ENCODE measurements at places on chromosomes 7 and 10.

DNA sequence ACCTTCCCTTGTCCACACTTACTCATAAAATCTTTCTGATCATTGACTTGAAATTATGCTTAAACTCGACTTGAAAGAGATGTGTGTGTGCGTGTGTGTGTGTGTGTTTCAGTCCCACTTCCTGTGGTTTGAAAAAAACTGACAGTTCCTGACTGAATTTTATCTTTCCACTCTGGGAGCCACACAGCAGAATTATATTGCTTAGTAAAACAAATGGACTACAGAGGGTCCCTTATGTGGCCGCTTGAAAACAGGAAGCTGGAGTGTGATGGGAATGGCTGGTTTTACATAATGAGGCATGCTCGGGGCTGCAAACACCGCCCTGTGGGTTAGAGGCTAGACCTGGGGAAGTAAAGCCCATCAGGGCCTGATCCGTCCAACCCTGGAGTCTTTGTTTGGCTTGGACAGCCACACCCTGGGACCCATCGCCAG lies 54.8 kb downstream of the LYZL1 start:
- no peak for DNase-seq

DNA sequence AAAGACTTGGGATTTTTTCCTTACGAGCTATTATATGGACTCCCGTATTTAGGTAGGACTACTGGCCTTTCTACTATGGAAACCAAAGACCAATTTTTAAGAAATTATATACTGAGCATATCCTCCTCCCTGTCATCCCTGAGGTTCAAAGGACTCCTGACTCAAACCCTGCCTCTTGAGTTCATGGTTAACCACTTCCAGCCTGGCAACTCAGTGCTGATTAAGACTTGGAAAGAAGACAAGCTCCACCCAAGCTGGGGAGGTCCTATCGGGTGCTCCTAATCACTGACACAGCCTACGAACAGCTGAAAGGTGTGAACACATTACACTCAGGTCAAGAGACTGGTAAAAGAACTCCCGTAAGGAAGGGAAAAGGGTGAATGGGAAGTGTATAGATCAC lies 66.8 kb downstream of the LYZL2 start:
- DNase-seq = no peak

DNA sequence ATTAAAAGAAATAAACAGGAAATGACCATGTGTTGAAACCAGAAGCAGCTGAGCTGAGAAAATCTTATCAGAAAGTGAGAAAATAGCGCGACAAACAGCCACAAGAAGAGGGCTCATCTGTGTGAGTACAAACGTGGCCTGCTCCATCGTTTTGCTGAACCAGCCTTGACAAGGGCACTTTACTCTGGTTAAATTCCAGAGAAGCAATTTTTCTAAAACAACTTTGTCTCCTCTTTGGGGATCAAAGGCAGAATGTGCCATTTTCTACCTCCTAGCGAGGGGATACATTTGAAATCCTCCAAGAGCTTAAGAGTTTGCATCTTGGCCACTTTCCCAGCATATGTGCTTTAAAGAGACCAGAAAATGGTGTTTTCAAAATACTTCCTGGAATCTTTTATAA lies 51.3 kb upstream of the VIPR2 start:
- DNase-seq = no peak

- no peak for DNase-seq
Observed at GRCh38 chr7:68823996-68824780, 774.1 kb upstream of the AUTS2 start.

- DNase-seq = no peak
Observed at GRCh38 chr10:129742742-129743550, 221.1 kb downstream of the EBF3 start.

- DNase-seq = no peak
Observed at GRCh38 chr7:5614600-5614999, 166.9 kb downstream of the RNF216 start.

GRCh38 chr7:117163101-117163500 lies 159.8 kb downstream of the WNT2 start:
- no peak for DNase-seq

DNA sequence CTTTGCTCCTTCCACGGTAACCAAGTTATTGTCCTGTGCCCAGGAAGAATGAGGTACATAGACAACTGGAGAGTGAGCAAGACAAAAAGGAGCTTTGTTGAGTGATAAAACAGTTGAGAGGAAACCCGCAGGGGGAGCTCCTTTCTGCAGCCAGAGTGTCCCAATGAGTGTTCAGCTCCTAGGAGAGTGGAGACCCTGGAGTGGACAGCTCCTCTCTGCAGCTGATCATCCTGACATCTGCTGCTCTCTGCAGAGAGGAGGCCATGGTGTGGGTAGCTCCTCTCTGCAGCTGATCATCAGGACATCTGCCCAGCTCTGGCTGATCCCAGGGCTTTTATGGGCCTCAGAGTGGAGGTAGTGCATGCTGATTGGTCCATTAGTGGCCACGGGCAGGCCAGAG lies 53.4 kb upstream of the PCDH15 start:
- no peak for DNase-seq

DNA sequence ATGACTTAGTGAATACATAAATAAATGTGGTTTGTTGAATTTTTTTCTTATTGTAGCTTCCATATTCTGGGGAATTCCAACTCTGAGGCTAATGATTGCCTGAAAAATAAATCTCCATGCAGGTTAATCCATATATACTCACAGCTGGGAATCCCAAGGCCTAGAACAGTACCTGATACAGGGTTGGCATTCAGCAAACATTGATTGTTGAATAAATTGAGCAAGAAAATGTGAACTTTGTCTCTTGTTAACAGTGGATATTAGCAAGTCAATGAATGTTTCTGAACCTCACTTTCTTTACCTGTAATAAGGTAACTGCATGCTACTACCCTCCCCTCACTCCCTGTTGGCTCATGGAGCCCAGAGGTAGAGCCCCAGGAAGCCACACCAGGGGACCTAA lies 253.6 kb upstream of the AOAH start:
- no peak for DNase-seq

- no peak for DNase-seq
Observed at GRCh38 chr10:33304423-33305225, 29.8 kb downstream of the NRP1 start.

DNA sequence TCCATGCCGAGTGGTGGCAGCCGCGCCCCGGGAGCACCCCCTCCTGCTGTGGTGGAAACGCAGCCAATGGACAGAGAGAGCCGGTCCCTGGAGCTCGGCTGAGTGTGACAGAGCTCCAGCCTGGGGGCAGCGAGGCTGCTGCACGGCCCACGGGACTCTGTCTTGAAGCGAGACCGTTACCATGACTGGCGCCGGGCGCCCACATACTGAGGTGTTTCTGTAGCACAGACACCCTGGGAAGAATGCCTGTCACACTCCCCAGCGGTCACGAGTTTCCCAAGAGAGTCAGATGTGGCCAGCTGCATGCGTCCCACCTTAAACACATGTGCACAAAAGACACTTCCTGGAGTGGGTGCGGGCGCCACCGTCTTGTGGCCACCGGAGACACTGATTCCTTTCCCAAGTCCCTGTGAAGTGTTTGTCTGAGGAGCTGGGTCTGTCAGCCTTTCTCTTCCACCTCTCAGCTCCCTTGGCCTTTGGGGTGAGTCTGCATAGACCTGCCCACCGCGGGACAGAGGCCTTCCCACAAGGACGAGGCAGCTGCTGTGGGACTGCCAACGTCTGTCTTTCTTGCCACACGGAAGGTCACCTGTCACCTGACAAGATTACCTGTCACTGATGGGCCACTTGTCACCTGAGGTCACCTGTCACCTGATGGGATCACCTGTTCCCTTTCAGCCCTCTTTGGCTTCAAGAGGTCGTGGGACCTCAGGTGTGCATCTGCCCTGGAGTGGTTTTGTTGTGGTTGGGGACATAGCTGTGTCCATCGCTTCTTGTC lies 94.6 kb downstream of the DNAJB6 start:
- DNase-seq = no peak

GRCh38 chr7:50379082-50379481 lies 71.1 kb downstream of the FIGNL1 start:
- no peak for DNase-seq

GRCh38 chr10:99917963-99918825 lies 91.6 kb downstream of the DNMBP start:
- DNase-seq = no peak

GRCh38 chr10:91198781-91199180 lies 21.7 kb upstream of the PCGF5 start:
- no peak for DNase-seq

GRCh38 chr7:37947138-37947940 lies 26.9 kb downstream of the EPDR1 start:
- DNase-seq = no peak

GRCh38 chr7:11923376-11923930 lies 91.5 kb upstream of the THSD7A start:
- no peak for DNase-seq

- DNase-seq = no peak
Observed at GRCh38 chr7:134900166-134900982, 85.9 kb upstream of the AGBL3 start.

GRCh38 chr7:54860003-54860775 lies 101.2 kb upstream of the SEC61G start:
- no peak for DNase-seq

- no peak for DNase-seq
Observed at GRCh38 chr7:151937286-151937685, 19.0 kb upstream of the GALNTL5 start.

DNA sequence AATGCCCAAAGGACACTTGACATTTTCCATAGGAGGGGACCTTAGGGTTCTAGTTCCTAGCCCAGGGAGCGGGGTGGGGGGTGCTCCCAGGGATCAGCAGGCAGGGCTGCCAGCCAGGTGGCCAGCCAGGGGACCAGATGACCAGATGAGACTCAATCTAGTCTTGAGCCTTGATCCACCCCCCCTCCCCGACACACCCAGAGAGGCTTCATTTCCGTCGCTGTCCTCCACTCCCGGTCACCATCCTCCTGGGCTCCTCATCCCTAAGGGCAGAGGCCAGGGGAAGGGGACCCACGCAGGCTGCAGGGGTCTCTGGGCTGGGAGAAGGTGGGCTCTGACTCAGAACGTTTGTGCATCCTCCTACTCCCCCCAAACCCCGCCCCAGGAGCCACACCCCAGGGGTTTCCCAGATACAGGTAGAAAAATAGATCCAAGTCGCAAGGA lies 1.0 kb downstream of the STX1A start:
- DNase-seq = no peak

DNA sequence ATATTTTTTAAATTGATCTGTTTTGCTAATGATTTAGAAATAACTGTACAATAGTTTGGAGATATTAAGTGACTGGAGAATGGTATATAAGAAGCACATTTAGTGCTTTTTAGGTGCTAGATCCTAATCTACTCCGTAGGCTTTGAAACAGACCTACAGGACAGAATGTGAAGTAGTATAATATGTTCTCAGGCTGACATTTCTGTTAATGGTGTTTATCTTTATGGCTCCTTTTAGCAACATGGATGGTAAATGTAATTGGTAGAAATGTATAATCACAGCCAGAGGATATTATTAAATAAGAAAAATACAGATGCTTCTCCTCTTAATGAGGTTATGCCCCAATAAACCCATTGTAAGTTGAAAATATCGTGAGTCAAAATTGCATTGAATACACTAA lies 30.6 kb upstream of the CCDC7 start:
- DNase-seq = no peak

- DNase-seq = peak; percentile 87
Observed at GRCh38 chr7:28408960-28409715, 3.2 kb upstream of the CREB5 start.

- no peak for DNase-seq
Observed at GRCh38 chr10:116733566-116733965, 8.8 kb downstream of the HSPA12A start.

- DNase-seq = no peak
Observed at GRCh38 chr7:46449743-46450142, 528.7 kb upstream of the IGFBP3 start.

Measured in glomerular endothelial cell (primary cell).